ENCODE measurements at places on chromosomes 3 and 15. TPM values are rescaled to one million over a fixed set of nuclear protein-coding genes. Genes with fewer than 3 reads are reported as not detected.
A peak's percentile ranks its signal among the peaks of the same experiment; 100 is the strongest.

PRKCD gene
- 30.8 TPM for polyA plus RNA-seq

FSTL1 gene
- 103 TPM for polyA plus RNA-seq

ARNT2 gene
- polyA plus RNA-seq: 0.63 TPM

XYLB gene
- 1.0 TPM for polyA plus RNA-seq

SLCO2A1 gene
- 0.25 TPM for polyA plus RNA-seq

VEPH1 gene
- 0.77 TPM for polyA plus RNA-seq

CCR9 gene
- not detected for polyA plus RNA-seq

LRRC15 gene
- not detected for polyA plus RNA-seq

COPS2 gene
- polyA plus RNA-seq: 64.5 TPM

DAZL gene
- not detected for polyA plus RNA-seq

GRCh38 chr3:196141052-196141865 is 59.4 kb upstream of the TFRC start:
- DNase-seq: peak; percentile 31
- no peaks in the 10 kb centered on the region for H3K4me1 ChIP-seq
- H3K27me3 ChIP-seq: no peaks in the 10 kb centered on the region
- H3K4me3 ChIP-seq: no peak overlapping the region

GRCh38 chr3:15081960-15082664 is 16.8 kb downstream of the RBSN start:
- no peaks in the 10 kb centered on the region for H3K27me3 ChIP-seq
- H3K27ac ChIP-seq: no peak overlapping the region
- no peak for DNase-seq
- H3K4me1 ChIP-seq: no peaks in the 10 kb centered on the region
- peaks cover 27% of the 10 kb centered on the region for H3K36me3 ChIP-seq
- H3K4me3 ChIP-seq: no peak overlapping the region

GRCh38 chr15:89578146-89578545 is 2.9 kb downstream of the TICRR start:
- H3K27ac ChIP-seq: no peak overlapping the region
- no peak overlapping the region for H3K4me3 ChIP-seq
- no peaks in the 10 kb centered on the region for H3K27me3 ChIP-seq
- no peaks in the 10 kb centered on the region for H3K36me3 ChIP-seq

GRCh38 chr3:188080091-188080490 is 73.9 kb upstream of the LPP start:
- no peaks in the 10 kb centered on the region for H3K4me1 ChIP-seq
- H3K27me3 ChIP-seq: no peaks in the 10 kb centered on the region
- no peak for DNase-seq
- no peak overlapping the region for H3K27ac ChIP-seq
- H3K4me3 ChIP-seq: no peak overlapping the region
- no peaks in the 10 kb centered on the region for H3K36me3 ChIP-seq

- DNase-seq: no peak
- no peak overlapping the region for H3K27ac ChIP-seq
- peaks cover 4% of the 10 kb centered on the region for H3K4me1 ChIP-seq
- peaks cover 1% of the 10 kb centered on the region for H3K36me3 ChIP-seq
- H3K4me3 ChIP-seq: no peak overlapping the region
- H3K27me3 ChIP-seq: no peaks in the 10 kb centered on the region
Measured at GRCh38 chr3:70970171-70970570, 613.4 kb downstream of the FOXP1 start.

DNA sequence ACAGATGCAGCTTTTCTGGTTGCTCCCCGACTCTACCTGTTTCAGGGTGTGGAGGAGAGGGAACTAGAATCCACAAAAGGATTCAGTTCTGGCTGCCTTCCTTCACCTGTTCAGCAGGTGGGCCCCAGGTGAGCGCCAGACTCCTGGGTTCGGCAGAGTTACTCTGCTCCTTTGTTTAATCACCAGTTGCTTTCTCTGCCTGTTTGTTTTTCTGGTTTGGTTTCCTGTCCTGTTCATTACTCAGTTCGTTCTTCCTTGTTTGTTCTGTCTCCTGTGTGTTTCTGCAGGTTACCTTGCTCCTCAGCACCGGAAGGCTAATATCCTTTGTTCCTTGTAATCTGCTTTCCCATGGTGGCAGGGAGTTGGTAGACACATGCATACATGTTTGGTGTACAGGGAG is 508.5 kb upstream of the ATP11B start:
- H3K4me1 ChIP-seq: no peaks in the 10 kb centered on the region
- DNase-seq: no peak
- no peaks in the 10 kb centered on the region for H3K27me3 ChIP-seq
- H3K4me3 ChIP-seq: no peak overlapping the region
- H3K36me3 ChIP-seq: no peaks in the 10 kb centered on the region

DNA sequence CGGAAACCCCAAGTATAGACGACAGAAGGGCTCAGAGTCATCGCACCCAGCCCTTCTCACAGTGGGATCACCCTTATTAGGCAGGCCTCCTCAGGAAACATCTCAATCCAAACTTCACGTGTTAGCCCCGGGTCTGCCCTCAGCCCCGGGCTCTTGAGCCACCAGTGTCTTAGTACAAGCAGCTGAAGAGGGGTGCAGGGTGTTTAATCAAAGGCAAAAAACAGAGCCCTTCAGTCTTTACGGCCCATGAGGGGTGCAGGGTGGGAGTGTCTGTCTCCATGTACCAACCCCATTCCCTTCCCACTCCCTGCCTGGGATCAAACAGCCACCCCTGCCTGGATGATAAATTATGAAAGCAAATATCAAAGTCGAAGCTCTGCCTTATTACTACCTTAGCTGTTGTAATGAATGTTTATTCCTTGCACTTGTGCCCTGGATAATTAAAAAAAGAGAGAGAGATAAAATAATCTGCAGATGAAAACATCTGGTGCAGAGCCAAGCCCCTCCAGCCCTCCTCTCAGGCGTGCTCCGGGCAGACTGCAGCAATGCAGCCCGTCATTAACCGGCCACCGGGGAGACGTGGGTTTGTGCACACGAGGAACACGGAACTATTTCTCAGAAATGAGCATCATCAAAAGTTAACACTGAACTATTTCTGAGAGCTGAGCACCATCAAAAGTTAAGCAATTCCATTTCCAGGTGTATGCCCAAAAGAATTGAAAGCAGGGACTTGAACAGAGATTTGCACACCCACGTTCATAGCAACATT is 64.5 kb downstream of the ADAMTS17 start:
- no peaks in the 10 kb centered on the region for H3K4me1 ChIP-seq
- no peak overlapping the region for H3K4me3 ChIP-seq
- no peaks in the 10 kb centered on the region for H3K27me3 ChIP-seq
- H3K27ac ChIP-seq: no peak overlapping the region

DNA sequence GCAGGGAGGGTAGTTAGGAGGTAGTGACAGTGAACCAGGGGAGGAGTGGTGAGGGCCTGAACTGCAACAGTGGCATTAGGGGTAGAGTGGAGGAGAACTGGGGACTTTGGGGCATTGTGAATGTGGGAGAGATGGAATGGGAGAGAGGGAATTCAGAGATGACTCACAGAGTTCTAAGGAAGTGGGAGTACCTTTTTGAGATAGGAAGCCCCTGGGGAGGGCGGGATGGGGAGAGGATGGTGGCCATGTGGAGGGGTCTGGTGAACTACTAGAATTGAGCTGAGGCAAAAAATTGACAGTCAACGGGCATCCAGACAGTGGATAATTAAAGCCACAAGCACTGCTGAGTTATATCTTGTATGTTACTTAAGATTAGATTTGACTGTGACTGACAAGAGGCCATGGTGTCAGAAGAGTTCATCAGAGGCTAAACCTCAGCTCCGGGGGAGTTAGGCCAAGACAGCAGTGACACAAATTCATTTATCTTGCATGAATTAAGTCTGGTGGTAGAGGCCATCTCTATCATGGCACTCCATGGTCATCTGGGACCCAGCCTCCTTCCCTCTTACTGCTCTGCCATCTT is 34.0 kb downstream of the PLEKHO2 start:
- no peak overlapping the region for H3K4me3 ChIP-seq
- no peaks in the 10 kb centered on the region for H3K4me1 ChIP-seq
- no peak overlapping the region for H3K27ac ChIP-seq
- no peak for DNase-seq
- H3K36me3 ChIP-seq: no peaks in the 10 kb centered on the region

DNA sequence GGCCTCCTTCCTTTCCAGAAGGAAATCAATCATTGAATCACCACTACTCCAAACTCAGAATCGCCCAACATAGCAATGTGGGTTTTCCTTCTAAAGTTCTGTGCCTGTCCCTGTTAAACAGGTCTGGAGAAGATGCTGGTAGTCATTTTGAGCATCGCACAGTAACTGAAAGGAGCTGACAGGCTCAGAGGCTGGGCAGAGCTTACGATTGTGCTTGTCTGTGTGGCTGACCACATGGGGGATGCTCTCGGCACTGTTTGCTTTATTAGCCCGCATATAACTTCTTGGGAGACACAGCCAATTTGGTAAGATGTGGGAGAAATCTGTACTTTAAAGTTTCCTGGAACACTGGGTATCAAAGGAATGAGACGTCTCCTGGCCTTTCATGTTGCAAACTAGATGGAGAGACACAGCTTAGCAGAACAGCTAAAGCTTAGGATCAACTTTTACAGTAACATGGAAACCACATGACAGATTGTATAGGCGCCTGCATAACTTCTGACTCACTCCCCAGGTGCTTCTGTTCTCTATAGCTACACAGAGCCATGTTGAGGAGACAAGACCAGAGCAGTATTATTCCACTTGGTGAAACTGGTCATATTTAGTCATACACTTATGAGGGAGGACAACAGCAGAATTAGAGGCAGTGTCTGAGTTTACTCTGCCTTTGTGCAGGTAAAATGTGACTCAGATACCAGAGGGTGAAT is 374.1 kb downstream of the RORA start:
- H3K27ac ChIP-seq: no peak overlapping the region
- H3K27me3 ChIP-seq: no peaks in the 10 kb centered on the region
- no peak overlapping the region for H3K4me3 ChIP-seq

DNA sequence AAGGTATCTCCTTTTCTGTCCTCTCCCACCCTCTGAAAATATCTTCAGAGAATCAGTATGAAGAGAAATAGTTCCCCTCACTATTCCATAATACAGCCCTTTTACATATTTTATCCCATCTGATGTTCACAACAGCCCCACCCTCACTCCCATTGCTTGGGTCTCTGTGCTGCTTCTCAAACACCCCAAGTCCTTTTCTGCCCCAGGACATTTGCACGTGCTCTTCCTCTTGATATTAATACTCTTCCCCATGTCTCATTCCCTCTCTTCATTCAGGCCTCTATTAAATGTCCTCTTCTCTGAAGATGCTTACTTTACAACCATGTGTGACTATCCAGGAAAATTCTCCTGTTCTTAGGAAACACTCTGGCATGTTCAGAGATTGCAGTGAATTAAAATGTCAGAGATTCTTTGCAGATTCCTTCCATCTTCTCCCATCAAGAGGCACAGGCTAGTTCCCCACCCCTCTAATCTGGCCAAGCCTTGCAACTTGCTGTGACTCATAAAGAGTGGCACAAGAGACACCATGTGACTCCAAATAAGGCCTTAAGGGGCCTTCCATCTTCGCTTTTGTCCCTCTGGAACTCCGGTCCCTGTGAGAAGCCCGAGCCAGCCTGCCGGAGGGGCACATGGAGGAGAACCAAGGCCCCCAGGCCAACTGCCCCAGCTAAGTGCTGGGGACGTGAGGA is 128.5 kb downstream of the CHSY1 start:
- H3K27ac ChIP-seq: no peak overlapping the region
- H3K27me3 ChIP-seq: no peaks in the 10 kb centered on the region

DNA sequence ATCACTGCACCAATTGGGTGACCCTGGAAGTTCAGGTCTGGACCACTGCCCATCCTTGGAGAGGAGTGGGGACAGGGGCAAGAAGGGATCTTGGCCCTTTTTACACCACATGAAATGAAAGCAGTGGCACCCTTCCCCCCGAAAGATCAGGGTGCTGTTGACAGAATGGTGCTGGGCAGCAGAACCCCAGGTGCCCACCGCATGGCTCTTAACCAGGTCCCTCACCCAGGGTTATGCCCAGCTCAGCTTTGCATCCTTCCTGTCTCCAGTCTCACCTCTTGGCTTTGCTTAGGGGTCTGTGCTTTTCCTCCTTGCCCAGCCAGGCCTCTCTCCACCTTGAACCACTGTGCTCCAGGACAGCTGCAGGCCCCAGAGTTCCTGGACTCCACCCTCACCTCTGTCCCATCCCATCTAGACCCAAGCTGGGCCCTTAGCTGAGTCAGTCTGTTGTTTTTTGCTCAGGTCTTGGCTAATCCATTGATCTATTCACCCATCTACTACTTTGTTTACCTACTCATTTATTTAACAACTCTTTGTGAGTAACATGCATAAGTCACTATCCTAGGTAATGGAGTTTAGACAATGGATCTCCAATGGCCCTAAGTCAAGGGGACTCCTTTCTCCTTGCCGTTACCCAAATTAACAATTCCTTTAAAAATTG is 77.1 kb upstream of the PRR23E start:
- no peaks in the 10 kb centered on the region for H3K4me1 ChIP-seq
- no peak for DNase-seq
- H3K36me3 ChIP-seq: no peaks in the 10 kb centered on the region
- H3K4me3 ChIP-seq: no peak overlapping the region
- H3K27me3 ChIP-seq: peaks cover 3% of the 10 kb centered on the region

DNA sequence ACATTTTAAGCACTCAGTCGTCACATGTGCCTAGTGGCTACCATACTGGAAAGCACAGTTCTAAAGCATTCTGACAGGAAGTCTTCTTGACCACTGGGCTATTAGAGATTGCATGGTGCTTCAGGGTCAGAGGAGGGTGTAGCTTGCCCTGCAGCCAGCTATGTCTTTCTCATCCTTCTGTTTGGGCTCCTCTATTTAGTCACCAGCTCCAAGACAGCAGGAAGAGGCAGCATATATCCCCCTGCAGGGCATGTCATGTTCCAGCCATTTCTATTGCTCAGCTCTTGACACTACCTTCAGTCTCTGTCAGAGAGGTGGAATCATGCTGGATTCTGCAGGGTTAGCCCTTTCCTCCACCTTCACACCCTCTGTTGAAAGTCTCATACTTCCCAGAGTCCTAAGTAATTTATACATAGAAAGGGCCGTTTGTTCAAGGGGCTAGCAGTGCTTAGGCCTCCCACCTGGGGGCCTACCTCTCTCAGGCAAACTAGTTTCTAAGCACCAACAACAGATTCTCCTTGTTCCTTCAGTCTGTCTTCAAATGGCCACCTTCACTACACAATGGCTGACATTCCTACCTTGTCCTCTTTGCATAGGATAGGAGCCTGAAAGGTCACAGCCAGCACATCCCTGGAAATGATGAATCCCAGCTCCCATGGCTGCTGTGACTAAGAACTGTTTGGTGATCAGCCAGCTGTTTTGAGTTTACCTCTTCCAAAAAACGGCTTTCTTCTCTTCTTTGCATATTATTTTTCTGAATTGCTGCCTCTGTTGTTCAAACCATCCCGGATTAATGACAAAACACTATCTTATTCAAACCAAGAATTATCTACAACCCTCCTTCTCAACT is 115.7 kb upstream of the BFSP2 start:
- H3K27ac ChIP-seq: no peak overlapping the region
- DNase-seq: no peak
- H3K4me1 ChIP-seq: no peaks in the 10 kb centered on the region
- no peaks in the 10 kb centered on the region for H3K27me3 ChIP-seq
- H3K4me3 ChIP-seq: no peak overlapping the region
- H3K36me3 ChIP-seq: no peaks in the 10 kb centered on the region

- H3K27ac ChIP-seq: no peak overlapping the region
- no peaks in the 10 kb centered on the region for H3K27me3 ChIP-seq
- H3K36me3 ChIP-seq: no peaks in the 10 kb centered on the region
- DNase-seq: no peak
- no peak overlapping the region for H3K4me3 ChIP-seq
Measured at GRCh38 chr3:188937389-188937788, 234.4 kb upstream of the TPRG1 start.

- H3K4me1 ChIP-seq: no peaks in the 10 kb centered on the region
- no peaks in the 10 kb centered on the region for H3K27me3 ChIP-seq
- no peak overlapping the region for H3K27ac ChIP-seq
- no peak overlapping the region for H3K4me3 ChIP-seq
- no peaks in the 10 kb centered on the region for H3K36me3 ChIP-seq
Measured at GRCh38 chr3:65655061-65655460, 383.7 kb downstream of the MAGI1 start.

GRCh38 chr15:99980752-99981151 is 247.5 kb upstream of the LYSMD4 start:
- no peaks in the 10 kb centered on the region for H3K36me3 ChIP-seq
- DNase-seq: peak; percentile 39
- H3K27ac ChIP-seq: no peak overlapping the region
- H3K4me3 ChIP-seq: no peak overlapping the region

All from aorta (tissue), 5 donors.